ENCODE measurements at places on chromosomes 3 and 15.

DNA sequence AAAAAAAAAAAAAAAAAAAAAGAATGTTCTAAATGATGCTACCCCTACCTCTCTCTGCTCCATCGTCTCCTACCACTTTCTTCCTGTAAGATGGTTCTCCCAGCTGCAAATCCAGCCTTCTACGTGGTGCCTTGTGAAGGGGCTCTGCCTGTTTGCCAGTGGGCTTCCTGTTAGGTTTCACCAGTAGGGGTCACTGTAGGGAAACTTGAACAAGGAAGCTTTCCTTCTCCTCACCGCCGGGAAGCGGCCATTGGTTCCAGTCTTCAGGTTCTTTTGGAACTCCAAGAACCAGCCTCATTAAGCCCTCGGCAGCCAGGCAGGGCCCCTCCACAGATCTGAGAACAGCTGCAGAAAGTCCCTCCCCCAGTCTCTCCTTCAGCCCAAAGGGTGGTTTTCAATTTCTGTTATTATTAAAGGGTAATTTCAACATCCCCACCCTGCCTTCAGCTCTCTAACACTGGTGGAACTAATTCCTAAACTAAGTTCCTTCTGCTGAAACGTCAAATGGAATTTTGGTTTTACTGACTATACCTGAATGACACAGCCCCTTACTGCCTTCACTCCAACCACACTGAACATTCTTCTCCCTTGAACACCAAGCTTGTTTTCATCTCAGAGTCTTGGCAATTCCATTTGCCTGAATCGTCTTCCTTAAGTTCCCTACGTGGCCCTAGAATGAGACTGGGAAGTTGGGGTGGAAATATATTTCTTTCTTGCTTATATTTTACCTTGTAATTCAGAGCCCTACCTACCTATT, 13.5 kb downstream of the MCCC1 start:
- DNase-seq: no peak

GRCh38 chr3:135014566-135014965, 219.5 kb downstream of the EPHB1 start:
- no peak for DNase-seq

- DNase-seq: no peak
Observed at GRCh38 chr3:42658771-42659390, 5.4 kb downstream of the ZBTB47 start.

DNA sequence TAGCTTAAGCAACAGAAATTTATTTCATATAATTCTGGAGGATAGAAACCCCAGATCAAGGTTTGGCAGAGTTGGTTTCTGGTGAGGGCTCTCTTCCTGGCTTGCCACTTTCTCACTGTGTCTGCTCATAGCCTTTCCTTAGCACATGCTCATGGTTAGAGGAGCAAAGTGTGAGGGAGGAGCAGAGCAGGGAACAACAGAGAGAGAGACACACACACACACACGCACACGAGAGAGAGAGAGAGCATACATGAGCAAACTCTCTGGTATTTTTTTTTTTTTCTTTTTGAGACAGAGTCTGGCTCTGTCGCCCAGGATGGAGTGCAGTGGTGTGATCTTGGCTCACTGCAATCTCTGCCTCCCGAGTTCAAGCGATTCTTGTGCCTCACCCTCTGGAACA, 36.8 kb upstream of the ZDHHC23 start:
- DNase-seq: no peak

- no peak for DNase-seq
Observed at GRCh38 chr3:70085613-70086012, 86.1 kb downstream of the SAMMSON start.
